ENCODE measurements at places on chromosomes 1 and 21.

GRCh38 chr1:54998677-54999076, at the start of gene BSND:
TSS of gene BSND (plus strand) at chr1:54998933. CDS start at chr1:54999187, 254 bp downstream.
- DNase-seq: no peak

GRCh38 chr1:228743405-228743804, 8.1 kb downstream of the RHOU start:
- no peak for DNase-seq

DNA sequence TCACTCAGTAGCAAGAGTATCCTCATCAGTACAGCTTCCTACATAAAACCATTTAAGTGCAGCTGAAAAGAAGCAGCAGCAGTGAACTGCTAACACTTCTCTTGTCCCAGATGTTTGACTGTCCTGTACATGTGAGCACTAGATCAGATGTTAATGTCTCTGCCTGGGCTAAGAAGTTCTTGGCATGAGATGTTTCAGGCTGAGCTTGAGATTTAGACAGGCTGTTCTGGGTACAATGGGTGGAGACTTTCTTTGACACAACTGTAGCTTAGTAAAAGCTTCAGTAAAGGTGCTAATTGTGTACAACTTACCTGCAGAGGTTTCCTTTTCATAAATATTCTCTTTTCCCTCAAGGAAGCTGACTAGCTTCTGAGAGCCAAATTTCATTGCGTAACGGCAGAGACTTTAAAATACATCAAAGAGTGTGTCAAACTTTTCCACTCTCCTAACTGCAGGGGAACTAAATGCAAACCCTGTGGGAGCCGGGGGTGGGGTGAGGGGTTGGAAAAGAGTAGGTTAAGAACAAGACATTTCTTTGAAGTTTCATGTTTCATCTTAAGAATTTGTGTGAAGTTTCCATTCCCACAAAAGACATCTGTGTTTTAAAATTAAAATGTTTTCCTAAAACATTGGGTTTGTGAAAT, 82.1 kb upstream of the CCDC190 start:
- DNase-seq: no peak

GRCh38 chr1:40073062-40073461, 24.0 kb downstream of the PPT1 start:
- DNase-seq: no peak

- DNase-seq: no peak
These were observed 60.4 kb downstream of the NME7 start for GRCh38 chr1:169307176-169307575.

All from hematopoietic multipotent progenitor cell (in vitro differentiated cells).